Activated CD4-positive, alpha-beta T cell treated with anti-CD3 and anti-CD28 coated beads for 36 hours (primary cell): ENCODE measurements at places on chromosomes 2 and 18. TPM values are rescaled to one million over a fixed set of nuclear protein-coding genes. Genes with fewer than 3 reads are reported as not detected.
A peak's percentile ranks its signal among the peaks of the same experiment; 100 is the strongest.

FAHD2B gene
- 26.2 TPM for total RNA-seq

CPO gene
- total RNA-seq: not detected

ALLC gene
- total RNA-seq: not detected

GCKR gene
- total RNA-seq: not detected

FLACC1 gene
- total RNA-seq: 0.48 TPM

IL1F10 gene
- total RNA-seq: not detected

GRHL1 gene
- total RNA-seq: 0.53 TPM

LYPD6 gene
- total RNA-seq: not detected

STK36 gene
- 19.3 TPM for total RNA-seq

GRCh38 chr2:27914041-27914804, 23.7 kb downstream of the BABAM2 start:
- no peak for DNase-seq

GRCh38 chr2:167200019-167200418, 311.7 kb downstream of the XIRP2 start:
- no peak for DNase-seq

DNA sequence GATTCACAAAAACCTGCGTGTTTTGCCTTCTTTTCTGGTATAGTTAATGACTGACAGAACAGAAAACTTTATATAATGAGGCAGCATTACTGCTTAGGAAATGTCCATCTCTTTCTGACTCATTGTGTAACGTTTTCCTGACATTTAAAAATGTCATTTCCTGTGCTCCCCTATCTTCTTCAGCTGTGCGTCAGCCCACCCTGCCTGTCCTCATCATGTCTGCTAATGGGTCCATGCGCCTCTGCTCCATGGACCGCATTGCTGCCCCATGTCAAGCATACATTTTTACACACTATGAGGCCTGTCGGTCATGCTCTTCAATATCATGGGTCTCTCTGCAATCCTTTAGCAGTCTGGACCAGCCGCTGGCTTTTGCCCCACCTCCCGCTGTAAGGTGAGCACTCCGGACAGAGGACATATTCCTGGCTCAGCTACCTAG, 234.3 kb downstream of the CDCA7 start:
- DNase-seq: no peak

GRCh38 chr2:224379986-224380385, 21.9 kb downstream of the FAM124B start:
- DNase-seq: no peak

DNA sequence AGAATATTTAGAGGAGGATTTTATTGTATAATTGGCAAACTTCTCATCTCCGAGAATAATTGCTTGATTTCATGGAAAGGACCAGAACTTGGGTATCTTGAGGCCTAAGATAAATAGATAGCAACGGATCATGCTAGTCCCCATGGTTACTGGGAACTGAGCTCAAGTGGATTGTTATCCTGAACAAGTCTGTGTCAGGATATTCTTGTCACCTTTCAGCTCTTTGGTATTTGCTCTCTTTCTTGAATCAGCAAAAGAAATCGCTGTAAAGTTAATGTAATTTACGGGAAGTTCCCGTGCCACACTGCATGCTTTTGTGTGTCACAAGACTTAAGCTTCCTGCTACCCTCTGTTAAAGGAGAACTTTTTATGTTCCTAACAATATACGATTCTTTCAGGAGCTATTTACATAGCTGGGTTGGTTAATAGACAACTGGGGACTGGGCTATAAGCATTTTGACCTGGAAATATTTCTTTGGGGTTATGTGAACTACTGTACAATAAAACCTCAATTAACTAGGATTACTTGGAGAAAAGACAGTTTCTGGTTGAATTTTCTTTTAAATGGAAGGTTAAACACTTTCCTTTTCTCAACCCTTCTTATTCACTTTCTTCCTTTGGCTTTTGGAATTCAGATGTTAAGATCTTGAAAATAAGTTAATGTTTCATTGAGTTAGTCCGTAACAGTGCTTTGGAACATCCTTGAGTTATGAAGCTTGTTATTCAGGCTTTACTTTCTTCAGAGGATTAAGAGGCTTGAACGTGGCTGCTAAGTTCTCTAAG, 151.2 kb downstream of the FMNL2 start:
- no peak for DNase-seq

DNA sequence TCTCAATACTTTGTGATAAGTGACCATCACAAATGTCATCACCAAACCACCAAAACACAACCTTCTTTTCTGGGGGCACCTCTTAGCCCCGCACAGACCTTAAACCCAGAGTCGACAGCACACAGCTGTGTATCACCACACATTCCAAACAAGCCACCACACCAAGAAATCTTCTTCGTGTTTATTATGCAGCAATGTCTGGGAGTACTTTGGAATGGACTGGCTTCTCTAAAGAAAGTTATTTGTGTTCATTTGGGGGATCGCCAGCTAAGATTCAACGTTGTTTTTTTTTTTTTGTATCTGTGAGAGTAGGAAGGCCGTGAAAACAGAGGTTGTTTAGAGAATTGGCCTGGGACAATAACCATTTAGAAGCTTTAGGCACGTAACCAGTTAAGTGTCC, 1.1 kb upstream of the MTA3 start:
- no peak for DNase-seq

DNA sequence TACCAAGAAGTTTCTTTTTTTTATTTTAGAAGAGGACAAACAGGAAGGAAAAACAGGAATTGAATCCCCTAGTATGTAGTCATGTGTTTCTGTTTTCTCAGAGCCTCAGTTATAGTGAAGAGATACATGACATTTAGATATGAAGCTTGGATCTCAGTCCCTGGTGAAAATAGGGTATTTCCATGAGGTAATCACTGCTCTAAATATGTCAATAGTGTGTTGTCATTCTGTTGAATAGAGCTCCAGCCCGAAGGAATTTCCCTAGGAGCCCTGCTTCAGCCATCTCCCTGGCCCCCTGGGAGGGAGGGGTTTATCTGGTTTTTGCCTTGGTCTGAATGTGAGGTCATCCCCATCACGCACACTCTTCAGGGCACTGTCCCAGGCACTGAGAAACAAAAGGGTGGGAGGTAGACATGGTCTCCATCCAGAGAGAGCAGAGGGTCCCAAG, 47.1 kb upstream of the REL start:
- no peak for DNase-seq

DNA sequence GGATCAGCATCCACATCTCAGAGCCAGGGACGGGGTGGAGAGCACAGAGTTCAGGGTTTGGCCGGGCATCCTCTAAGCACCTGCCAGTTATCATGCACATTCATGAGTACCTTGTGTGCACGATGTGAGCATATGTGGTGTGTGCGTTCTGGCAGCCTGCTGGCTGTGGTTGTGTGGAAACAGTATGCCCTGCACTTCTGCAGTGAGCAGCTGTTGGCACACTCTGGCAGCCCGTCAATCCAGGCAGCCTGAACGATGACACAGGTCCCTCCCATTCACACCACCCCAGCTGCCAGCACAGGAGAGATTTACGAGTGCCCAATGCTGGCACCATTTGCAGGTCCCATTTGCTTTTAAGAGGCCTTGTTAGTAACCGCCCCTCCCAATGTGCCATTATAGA, 74.2 kb downstream of the CD8B2 start:
- DNase-seq: no peak

GRCh38 chr2:191714925-191715324, 37.0 kb downstream of the NABP1 start:
- DNase-seq: no peak

DNA sequence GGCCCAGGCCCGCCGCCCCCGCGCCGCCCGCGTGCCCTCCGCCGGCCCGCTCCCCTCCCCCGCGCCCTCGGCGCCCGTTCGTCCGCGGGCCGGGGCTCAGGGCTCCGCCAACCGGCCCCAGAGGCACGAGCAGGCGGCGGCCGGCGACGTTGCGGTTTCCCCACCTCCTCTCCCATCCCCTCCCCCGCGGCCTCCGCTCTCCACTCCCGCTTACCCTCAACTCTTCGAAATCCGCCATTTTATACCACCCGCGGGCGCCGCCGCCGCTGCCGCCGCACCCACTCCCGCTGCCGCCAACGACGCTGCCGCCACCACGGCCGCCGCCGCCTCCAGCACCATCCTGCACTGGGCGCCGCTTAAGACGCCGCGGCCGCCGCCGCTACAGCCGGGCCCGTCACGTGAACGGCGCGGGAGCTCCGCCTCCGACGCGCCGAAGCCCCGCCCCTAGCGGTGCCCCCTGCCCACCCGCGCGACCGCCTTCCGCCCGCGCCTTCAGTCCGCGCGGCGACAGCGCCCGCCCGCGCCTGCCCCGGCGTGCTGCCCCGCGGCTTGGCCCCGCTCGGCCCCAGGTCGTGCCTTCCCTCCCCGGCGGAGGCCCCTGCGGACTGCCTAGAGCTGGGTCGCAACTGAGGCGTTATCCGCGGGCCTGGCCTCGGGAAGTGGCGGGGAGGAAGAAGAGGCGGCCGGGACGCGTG, at the start of the genes KATNAL2 and PIAS2:
Gene KATNAL2 (plus strand): TSS at position 495 of the 695 bp plus-strand sequence. CDS start 29,271 bp downstream, outside the sequence.
Gene PIAS2 (minus strand): TSS at position 400 of the 695 bp plus-strand sequence. CDS start 162 bp downstream, at position 238.
- peak; percentile 83 for DNase-seq
